ENCODE measurements at places on chromosomes 2 and 18.

DNA sequence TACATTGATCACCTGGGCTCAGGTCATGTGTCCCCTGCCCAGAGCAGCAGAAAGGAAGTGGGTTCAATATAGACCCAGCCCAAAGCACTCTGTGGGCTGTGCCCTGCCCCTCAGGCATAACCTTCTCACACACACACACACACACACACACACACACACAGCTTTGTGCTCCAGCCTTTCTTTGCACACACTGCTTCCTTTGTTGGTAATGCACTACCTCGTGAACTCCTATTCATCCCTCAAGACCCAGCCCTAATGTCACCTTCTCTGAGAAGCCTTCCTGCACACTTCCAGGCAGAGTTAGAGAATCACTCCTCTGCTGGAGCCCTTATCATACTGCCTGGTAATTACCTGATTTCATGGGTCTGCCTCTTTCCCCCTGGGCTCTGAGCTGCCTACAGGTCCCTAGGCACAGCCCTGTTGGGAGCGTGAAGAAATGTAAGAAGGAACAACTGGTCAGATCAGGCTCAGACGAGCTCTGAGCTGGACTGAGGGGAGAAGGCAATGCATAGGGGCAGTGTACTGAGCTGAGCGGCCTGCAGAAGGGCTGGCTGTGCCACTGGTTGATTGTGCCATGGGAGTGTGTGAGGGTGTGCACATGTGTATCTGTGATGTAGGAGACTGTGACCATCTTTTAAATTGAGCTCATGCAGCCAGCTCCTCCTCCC is 210.3 kb downstream of the GLI2 start:
- DNase-seq = no peak

- DNase-seq = no peak
Measured at GRCh38 chr2:17475286-17475685, 43.0 kb downstream of the RAD51AP2 start.

DNA sequence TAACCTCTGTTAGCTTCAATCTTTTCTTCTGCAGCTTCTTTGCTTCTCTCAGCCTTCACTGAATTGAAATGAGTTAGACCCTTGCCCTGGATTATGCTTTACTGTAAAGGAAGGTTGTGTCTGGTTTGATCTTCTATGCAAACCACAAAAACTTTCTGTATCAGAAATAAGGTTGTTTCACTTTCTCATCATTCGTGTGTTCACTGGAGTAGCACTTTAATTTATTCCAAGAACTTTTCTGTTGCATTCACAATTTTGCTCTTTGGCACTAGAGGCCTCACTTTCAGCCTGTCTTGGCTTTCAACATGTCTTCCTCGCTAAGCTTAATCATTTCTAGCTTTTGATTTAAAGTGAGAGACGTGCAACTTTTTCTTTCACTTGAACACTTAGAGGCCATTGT is 365.3 kb downstream of the TDRD15 start:
- DNase-seq = no peak

GRCh38 chr18:55981712-55982475 is 393.9 kb upstream of the TCF4 start:
- no peak for DNase-seq

GRCh38 chr2:102494570-102494969 is 21.5 kb downstream of the SLC9A4 start:
- DNase-seq = no peak
